ENCODE measurements at places on chromosomes 16 and 17. TPM values are rescaled to one million over a fixed set of nuclear protein-coding genes. Genes with fewer than 3 reads are reported as not detected.
A peak's percentile ranks its signal among the peaks of the same experiment; 100 is the strongest.

SPNS2 gene
- total RNA-seq: 20.4 TPM

IGSF6 gene
- total RNA-seq: 1.5 TPM

C17orf78 gene
- total RNA-seq: not detected

SCNN1G gene
- not detected for total RNA-seq

SLC9A5 gene
- total RNA-seq: 1.2 TPM

DNA sequence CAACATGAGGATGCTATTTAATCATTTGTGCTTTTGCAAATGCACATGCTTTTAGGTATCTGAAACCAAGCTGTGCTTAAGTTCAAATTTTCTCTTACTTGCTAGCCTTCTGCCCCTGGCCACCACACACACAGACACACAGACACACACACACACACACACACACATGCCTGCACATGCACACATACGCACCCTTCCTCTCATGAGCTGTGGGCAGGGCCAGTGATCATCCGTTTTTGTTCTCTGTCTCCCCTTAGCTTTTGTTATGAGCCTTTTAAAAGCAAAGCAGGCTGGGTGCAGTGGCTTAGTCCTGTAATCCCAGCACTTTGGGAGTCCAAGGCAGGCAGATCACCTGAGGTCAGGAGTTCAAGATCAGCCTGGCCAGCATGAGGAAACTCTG lies 34.2 kb downstream of the CD300LF start:
- no peak overlapping the region for H3K4me3 ChIP-seq
- H3K27ac ChIP-seq: peak overlapping the region; percentile 26
- H3K36me3 ChIP-seq: no peaks in the 10 kb centered on the region
- peaks cover 9% of the 10 kb centered on the region for H3K4me1 ChIP-seq

DNA sequence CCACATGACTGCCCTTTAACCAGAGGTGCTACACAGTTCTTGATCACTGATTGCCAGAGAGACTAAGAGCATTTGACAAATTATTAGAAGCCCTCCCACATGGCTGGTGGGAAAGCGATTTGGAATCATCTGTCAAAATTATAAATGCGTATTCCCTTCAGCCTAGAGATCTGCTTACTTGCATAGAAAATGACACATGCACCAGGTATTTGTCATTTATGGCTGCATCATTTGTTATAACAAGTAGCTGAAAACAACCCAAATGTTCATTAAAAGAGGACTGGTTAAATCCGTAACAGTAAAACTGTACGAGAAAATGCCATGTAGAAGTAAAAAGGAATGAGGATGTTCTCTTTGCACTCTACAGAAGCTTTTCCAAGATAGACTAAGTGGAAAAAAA lies 21.4 kb downstream of the BCO1 start:
- H3K4me3 ChIP-seq: no peak overlapping the region
- no peak for DNase-seq
- no peaks in the 10 kb centered on the region for H3K36me3 ChIP-seq
- H3K27ac ChIP-seq: no peak overlapping the region

DNA sequence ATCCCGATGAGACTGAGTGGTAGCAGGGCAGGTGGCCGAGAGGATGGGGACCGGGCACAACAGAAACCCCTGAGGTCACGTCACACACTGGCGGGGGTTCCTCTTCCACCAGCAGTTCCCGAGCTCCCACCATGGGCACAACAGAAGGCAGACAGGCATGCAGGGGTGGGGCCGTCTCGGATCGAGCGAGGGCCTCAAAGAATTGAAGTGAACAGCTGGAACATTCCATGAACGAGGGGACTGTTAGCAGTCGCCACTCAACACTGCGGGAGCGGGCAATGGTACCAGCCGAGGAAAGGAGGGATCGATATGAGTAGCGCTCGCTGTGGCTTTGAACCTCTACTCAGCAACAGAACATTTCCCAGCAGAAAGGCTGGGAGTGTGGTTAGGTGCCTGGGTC lies 5.3 kb downstream of the CEP131 start:
- H3K27ac ChIP-seq: no peak overlapping the region
- no peak overlapping the region for H3K4me3 ChIP-seq
- H3K36me3 ChIP-seq: peaks cover 5% of the 10 kb centered on the region
- peaks cover 11% of the 10 kb centered on the region for H3K4me1 ChIP-seq
- no peaks in the 10 kb centered on the region for H3K27me3 ChIP-seq
- no peak for DNase-seq

GRCh38 chr17:16439303-16439791 lies 24.0 kb downstream of the TRPV2 start:
- peak overlapping the region; percentile 96 for H3K4me3 ChIP-seq
- H3K27me3 ChIP-seq: no peaks in the 10 kb centered on the region
- H3K27ac ChIP-seq: peak overlapping the region; percentile 93
- H3K4me1 ChIP-seq: peaks cover 22% of the 10 kb centered on the region
- H3K36me3 ChIP-seq: peaks cover 37% of the 10 kb centered on the region

DNA sequence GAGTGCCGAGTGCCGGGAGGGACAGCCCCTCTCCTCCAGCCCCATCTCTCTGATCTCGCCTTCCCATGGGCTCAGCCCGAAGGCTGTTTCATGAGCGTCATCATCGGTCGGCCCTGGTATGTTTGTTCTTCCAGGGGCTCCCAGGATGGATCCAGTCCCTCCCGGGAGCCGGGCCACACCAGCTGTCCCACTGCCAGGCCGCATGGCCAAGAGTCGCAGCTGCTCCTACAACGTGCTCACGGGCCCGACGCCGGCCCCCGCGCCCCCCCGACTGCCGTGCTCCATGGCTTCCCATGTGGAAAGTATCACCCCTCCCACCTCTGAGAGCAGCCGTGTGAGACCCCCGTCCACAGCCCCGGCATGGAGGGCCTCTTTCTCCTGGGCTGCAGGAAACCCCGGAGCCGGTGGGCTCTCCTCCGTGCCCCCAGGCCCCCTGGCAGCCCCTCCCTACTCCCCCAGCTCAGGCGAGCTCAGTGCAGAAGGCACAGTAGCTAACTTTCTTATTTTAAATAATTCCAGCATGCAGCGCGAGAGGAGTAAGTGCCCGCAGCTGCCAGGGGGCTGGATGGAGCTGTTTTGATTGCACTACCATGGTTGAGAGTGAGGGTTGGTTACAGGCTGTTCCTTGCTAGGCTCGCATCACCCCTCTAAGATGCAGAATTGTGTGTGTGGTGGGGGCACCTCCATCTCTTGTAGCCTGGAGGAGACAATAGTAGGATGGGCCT lies 26.6 kb upstream of the GSE1 start:
- H3K27ac ChIP-seq: no peak overlapping the region
- H3K36me3 ChIP-seq: no peaks in the 10 kb centered on the region
- no peak overlapping the region for H3K4me3 ChIP-seq
- peaks cover 4% of the 10 kb centered on the region for H3K4me1 ChIP-seq
- no peak for DNase-seq
- H3K27me3 ChIP-seq: no peaks in the 10 kb centered on the region

- no peaks in the 10 kb centered on the region for H3K36me3 ChIP-seq
- H3K4me3 ChIP-seq: no peak overlapping the region
- no peak for DNase-seq
- H3K27me3 ChIP-seq: no peaks in the 10 kb centered on the region
- H3K4me1 ChIP-seq: peaks cover 76% of the 10 kb centered on the region
Measured at GRCh38 chr16:89324056-89325010, 106.8 kb downstream of the ZNF778 start.

- no peak overlapping the region for H3K27ac ChIP-seq
- H3K36me3 ChIP-seq: peaks cover 66% of the 10 kb centered on the region
- H3K4me3 ChIP-seq: no peak overlapping the region
- no peak for DNase-seq
- H3K27me3 ChIP-seq: no peaks in the 10 kb centered on the region
Measured at GRCh38 chr16:56399047-56399446, 26.3 kb downstream of the AMFR start.

DNA sequence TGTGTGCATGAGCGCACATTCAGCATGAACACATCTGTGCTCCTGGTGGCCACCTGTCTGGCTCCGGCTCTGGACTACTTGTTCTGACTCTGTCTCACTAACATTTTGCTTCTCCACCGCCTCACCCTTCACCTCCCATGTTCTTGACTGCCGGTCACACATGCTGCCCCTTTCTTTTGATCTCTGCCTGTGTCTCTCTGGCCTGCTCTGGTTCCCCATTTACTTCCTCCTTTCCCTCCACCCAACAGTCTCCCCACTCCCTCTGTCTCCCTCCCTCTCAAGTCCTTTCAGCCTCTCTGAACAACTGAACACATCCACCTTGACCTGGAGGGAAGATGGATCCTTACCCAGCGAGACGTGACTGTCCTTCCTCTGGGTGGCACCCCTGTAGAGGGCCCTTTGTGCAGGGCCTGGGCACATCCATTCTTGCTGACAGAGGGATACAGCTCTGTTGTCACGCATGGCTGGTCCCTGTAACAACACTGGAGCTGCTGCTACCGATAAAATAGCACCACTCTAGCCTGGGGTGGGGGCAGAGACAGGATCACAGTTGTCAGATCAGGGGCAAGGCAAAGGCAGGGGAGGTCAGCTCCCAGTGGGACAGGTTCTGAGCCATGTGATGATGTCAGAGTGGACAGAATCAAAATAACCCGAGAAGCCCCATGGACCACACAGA lies 11.0 kb downstream of the ZSCAN32 start:
- no peaks in the 10 kb centered on the region for H3K27me3 ChIP-seq
- H3K36me3 ChIP-seq: no peaks in the 10 kb centered on the region
- no peak overlapping the region for H3K27ac ChIP-seq
- no peak overlapping the region for H3K4me3 ChIP-seq

GRCh38 chr17:1301546-1301945 lies 22.1 kb downstream of the TRARG1 start:
- no peak for DNase-seq
- H3K4me1 ChIP-seq: peaks cover 10% of the 10 kb centered on the region
- H3K36me3 ChIP-seq: no peaks in the 10 kb centered on the region
- H3K27ac ChIP-seq: no peak overlapping the region

GRCh38 chr17:969811-970355 lies 9.7 kb downstream of the NXN start:
- no peak for DNase-seq
- H3K4me3 ChIP-seq: no peak overlapping the region

- no peak overlapping the region for H3K27ac ChIP-seq
- no peak for DNase-seq
- no peak overlapping the region for H3K4me3 ChIP-seq
Measured at GRCh38 chr16:914440-914839, 56.3 kb downstream of the LMF1 start.

DNA sequence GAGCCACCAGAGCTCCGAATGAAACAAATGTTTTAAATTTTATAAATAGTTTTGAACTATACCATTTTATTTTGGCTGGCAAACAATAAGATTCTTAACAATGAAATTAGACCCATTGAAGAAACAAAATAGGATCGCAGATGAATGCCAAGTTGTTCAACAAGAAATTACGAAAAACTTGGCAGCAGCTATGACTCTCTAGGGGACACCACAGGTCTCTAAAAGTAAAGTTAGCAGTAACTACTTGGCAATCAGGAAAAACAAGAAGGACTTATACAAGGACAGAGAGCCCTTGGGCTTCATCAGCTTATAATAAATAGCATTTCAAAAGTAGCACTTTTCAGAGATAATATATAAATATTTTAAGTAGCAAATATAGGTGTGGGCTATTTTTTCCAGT lies 603.8 kb upstream of the PSMD7 start:
- H3K4me3 ChIP-seq: no peak overlapping the region
- H3K36me3 ChIP-seq: no peaks in the 10 kb centered on the region
- H3K4me1 ChIP-seq: peaks cover 3% of the 10 kb centered on the region
- DNase-seq: no peak

- no peak overlapping the region for H3K4me3 ChIP-seq
- no peak overlapping the region for H3K27ac ChIP-seq
- no peaks in the 10 kb centered on the region for H3K4me1 ChIP-seq
- no peaks in the 10 kb centered on the region for H3K27me3 ChIP-seq
- H3K36me3 ChIP-seq: no peaks in the 10 kb centered on the region
Measured at GRCh38 chr17:62720126-62720850, 87.8 kb downstream of the MARCHF10 start.

GRCh38 chr16:89115216-89115861 lies 21.7 kb downstream of the ACSF3 start:
- DNase-seq: peak; percentile 82
- H3K36me3 ChIP-seq: peaks cover 11% of the 10 kb centered on the region
- H3K27me3 ChIP-seq: no peaks in the 10 kb centered on the region

DNA sequence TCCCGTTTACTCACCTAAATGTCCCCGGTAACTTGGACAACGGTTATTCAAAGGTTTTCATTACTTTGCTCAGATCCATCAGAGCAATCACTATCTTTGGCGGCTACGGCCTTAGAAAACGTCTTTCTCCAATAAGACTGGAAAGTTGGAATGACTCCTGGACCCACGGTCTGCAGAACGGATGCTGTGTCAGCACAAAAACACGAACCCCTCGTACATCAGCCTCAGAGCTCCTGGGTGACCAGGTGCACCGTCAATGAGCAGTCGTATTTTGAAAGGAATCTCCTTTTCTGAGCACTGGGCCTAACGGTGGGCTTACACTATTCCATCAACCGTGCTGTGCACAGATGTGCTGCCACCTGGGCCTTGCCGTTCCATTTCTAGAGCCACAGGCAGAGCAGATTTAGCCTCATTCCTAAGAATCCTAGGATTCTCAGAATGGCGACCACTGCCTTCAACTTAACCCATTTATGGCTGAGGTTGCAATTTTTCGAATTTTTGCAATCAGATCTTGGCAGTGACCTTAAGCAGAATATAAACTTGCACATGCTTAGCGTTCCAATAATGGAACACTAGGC lies 110.8 kb upstream of the ZNF750 start:
- no peak overlapping the region for H3K27ac ChIP-seq
- H3K4me1 ChIP-seq: no peaks in the 10 kb centered on the region
- H3K27me3 ChIP-seq: no peaks in the 10 kb centered on the region
- no peaks in the 10 kb centered on the region for H3K36me3 ChIP-seq

- no peak for DNase-seq
- H3K4me3 ChIP-seq: no peak overlapping the region
- H3K4me1 ChIP-seq: no peaks in the 10 kb centered on the region
- peaks cover 15% of the 10 kb centered on the region for H3K27me3 ChIP-seq
Measured at GRCh38 chr17:45794840-45795239, 10.7 kb downstream of the CRHR1 start.

- peaks cover 38% of the 10 kb centered on the region for H3K4me1 ChIP-seq
- H3K36me3 ChIP-seq: no peaks in the 10 kb centered on the region
- no peak overlapping the region for H3K4me3 ChIP-seq
- H3K27me3 ChIP-seq: no peaks in the 10 kb centered on the region
- peak overlapping the region; percentile 57 for H3K27ac ChIP-seq
Measured at GRCh38 chr16:14013571-14014283, 57.4 kb upstream of the MRTFB start.

DNA sequence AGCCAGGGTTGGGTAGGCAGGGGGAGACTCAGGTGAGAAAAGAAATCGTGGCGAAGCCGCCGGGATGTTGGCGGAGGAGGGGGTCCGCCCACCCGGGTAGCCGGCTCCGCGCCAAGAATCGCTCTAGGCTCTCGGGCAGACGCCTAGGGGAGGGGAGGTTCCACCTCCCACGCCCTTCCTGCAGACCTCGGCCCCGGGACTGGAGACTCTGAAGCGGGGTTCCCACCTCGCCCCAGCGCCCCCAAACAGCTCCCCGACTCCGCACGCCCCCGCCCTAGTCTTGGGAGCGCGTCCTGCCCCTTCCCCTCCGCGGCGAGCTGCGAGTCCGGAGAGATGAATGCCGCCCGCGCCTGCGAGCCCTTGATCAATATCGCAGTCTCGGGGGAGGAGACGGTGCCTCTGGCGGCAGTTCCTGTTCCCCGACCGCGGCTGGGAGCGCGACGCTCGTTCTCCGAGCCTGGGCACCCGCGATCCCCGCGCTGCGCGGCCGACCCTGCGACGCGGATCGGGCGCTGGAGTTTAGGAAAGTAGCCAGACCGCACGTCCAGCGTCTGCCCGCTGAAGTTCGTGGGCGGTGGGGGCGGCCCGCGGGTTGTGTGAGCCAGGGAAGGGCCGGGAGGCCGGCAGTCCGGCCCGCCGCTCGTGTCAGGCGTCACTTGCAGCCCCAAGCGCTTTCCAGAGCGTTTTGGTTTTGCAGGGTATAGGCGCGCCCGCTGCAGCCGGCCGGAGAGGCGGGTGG lies 790 bp downstream of the CRHR1 start:
- peak overlapping the region; percentile 49 for H3K4me3 ChIP-seq
- H3K4me1 ChIP-seq: peaks cover 27% of the 10 kb centered on the region
- no peak overlapping the region for H3K27ac ChIP-seq
